Fibroblast of mammary gland (primary cell): ENCODE measurements at places on chromosomes 11 and 22.

- DNase-seq, result peak; percentile 81
Measured at GRCh38 chr11:102494216-102494615, 36.3 kb downstream of the MMP7 start.

GRCh38 chr11:85040166-85040565, 587.0 kb downstream of the DLG2 start:
- no peak for DNase-seq

DNA sequence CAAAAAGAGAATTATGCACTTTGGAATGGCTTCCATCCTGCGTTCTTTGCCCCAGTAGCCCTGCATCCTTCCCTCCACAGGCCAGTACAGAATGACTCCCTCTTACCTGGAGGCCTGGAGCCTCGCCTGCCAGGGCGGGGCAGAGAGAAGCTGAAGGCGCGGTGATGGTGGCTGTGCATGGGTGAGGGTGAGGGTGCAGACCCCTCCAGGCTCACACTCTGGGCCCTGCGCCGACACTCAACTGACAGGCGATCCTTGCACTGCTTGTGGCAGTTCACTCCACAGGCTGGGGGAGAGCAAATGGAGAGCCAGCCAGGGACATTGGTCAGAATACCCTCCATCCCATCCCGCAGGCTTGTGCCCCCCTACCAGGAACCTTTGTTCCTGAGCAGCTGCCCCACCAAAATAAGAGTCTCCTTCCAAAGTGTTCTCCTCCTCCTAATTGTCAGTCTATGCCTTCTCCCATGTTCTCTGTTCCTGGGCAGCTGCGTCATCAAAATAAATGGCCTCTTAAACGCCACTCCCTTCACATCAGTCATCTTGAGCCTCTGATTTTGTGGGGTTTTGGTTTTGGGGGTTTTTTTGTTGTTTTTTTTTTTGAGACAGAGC, 5.9 kb upstream of the NRXN2 start:
- no peak for DNase-seq

GRCh38 chr11:57290288-57290687, 34.5 kb downstream of the TNKS1BP1 start:
- DNase-seq, result peak; percentile 68

GRCh38 chr11:88435415-88435814, 97.9 kb upstream of the CTSC start:
- DNase-seq, result no peak

DNA sequence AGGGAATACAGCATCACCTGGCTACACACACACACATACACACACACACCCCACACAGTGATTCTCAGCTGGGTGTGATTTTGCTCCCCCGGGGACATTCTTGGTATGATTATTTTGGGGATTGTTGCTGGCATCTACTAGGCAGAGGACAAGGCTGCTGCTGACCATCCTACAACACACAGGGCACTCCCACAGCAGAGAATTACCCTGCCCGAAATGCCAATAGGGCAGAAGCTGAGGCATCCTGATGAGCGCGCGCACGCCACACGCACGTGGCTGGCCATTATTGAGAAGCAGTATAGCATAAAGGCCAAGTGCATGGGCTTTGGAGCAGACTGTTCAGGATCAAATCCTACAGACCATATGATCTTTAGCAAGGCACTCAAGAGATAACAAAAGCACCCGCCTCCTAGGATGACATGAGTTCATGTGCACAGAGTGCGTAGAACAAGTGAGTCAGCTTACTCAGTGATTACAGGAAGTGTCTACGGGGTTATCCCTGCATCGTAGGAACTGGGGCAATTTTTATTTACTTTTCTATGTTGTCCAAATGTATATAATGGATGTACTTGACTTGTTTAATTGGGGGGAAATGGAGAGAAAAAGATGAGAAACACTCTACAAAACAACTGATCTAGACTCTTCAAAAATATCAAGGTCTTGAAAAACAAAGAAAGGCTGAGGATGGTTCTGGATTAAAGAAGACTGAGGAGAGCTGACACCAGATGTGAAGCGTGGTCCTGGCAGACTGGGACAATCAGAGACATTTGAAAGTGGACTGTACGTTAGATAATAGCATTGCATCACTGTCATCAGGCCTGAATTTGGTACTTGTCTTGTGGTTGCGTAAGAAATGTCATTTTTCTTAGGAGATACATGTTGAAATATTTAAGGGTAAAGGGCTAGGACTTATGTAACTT, 7.2 kb upstream of the EHD1 start:
- peak; percentile 90 for DNase-seq

DNA sequence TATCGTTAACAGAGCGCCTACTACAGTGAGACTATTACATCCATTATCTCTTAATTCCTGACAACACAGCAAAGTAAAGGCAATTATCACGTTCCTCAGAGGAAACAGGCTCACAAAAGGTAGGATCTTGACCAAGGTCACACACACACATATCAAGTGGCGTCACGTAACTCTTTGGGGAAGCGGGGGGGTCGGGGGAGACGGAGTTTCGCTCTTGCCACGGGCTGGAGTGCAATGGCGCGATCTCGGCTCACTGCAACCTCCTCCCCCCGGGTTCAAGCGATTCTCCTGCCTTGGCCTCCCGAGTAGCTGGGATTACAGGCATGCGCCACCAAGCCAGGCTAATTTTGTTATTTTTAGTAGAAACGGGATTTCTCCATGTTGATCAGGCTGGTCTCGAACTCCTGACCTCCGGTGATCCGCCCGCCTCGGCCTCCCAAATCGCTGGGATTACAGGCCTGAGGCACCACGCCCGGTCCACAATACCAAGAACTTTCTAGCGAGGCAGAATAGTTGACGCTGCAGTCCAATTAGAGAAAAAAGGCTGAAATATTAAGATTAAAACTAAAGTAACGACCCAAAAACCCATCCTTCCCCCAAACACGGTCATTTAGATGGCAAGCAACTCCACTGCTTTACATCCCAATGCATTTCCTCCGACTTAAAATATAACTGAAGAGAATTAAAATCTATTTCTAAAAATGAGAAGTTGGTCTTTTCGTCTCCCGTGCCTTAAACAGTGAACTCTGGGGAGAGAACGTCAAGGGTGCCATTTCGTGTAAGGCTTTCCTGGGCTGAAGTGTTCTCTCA, 1.2 kb downstream of the DDX17 start:
- DNase-seq, result peak; percentile 55
